A673 (cell line): ENCODE measurements at places on chromosomes 5 and 9.

DNA sequence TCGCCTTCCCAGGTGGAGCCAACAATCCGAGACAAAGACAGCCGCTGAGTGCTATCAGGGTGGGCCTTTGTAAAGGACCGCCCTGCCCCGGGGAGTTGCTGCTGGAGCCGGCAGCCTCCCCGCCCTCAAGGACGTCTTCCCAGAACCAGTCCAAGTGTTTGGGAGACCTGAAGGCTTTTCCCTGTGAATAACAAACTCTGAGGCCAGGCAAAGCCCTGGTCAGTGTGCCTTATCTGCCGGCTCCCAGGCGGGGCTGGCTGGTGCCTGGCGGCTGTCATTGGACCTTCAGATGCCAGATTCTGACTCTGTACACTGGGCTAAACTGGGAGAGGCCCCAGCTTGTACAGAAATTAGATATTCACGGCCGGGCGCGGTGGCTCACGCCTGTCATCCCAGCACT, 2.1 kb downstream of the SLC9A3 start:
- no peak overlapping the region for H3K4me3 ChIP-seq
- no peak overlapping the region for H3K27ac ChIP-seq
- H3K4me1 ChIP-seq = peaks cover 10% of the 10 kb centered on the region
- H3K36me3 ChIP-seq = no peaks in the 10 kb centered on the region
- no peak for DNase-seq

DNA sequence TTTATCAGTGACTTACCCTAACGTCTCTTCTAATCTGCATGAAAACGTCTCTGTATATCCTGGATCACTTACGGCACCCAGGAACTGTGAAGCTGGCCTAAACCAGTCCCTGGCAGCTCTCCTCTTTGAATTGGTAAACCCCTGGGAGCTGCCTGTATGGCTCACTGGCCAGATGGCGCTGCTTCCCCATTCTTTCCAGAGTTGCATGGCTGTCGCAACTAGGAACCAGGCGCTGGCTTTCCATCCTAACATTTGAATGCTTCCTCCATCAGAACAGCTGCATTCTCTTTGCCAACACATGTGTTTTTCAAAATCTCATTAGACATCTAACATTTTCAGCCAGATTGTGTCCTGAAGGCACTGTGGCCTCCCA, 8.0 kb upstream of the PCA3 start:
- no peak overlapping the region for H3K4me3 ChIP-seq
- H3K27ac ChIP-seq = no peak overlapping the region
- no peaks in the 10 kb centered on the region for H3K36me3 ChIP-seq
- peak; percentile 32 for DNase-seq
- H3K4me1 ChIP-seq = no peaks in the 10 kb centered on the region

GRCh38 chr9:96420468-96421219, 2.5 kb upstream of the ZNF367 start:
- no peaks in the 10 kb centered on the region for H3K27me3 ChIP-seq
- peak; percentile 61 for DNase-seq
- peaks cover 14% of the 10 kb centered on the region for H3K4me1 ChIP-seq
- H3K4me3 ChIP-seq = no peak overlapping the region
- H3K36me3 ChIP-seq = no peaks in the 10 kb centered on the region

- H3K4me3 ChIP-seq = no peak overlapping the region
- no peaks in the 10 kb centered on the region for H3K27me3 ChIP-seq
- no peaks in the 10 kb centered on the region for H3K36me3 ChIP-seq
- no peak for DNase-seq
- H3K4me1 ChIP-seq = no peaks in the 10 kb centered on the region
- H3K27ac ChIP-seq = no peak overlapping the region
These were observed 233.7 kb downstream of the TLE1 start for GRCh38 chr9:81455462-81456219.

DNA sequence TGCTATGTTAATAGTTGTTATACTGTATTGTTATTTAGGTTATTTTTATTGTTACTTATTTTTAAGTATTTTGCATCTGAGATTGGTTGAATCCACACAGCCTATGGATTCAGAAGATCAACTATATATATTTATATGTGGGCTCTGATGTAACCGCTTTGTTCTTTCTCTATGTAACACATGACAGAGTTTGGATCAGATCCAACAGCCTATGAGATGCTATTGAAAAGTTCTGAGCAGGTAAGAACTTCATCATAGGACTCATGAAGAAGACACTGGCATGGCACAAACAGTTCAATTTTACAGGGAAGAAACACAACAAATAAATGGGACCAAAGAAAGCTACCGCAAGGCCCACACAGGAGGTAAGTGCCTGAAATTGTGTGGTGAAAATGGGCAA, 93.4 kb downstream of the GNAQ start:
- DNase-seq = no peak
- H3K27ac ChIP-seq = no peak overlapping the region
- H3K4me1 ChIP-seq = peaks cover 4% of the 10 kb centered on the region
- H3K4me3 ChIP-seq = no peak overlapping the region
- H3K27me3 ChIP-seq = no peaks in the 10 kb centered on the region

DNA sequence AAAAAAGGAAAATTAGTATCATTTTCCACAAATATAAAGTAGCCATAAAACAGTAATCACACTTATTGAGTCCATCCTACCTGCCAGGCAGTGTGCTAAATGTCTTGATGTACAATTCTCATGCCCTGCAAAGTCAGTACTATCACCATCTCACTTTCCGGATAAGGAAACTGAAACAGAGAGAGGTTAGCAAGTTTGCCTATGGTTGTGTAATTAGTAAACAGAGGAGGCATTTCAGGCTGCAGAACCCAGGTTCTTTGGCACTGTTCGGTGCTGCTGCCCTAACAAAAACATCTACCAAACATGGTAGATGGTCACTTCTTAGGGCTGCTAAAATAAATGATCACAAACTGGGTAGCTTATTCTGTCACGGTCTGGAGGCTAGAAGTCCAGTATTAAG, 22.6 kb downstream of the PLAC8L1 start:
- DNase-seq = no peak
- H3K4me3 ChIP-seq = no peak overlapping the region
- no peaks in the 10 kb centered on the region for H3K4me1 ChIP-seq
- H3K27ac ChIP-seq = no peak overlapping the region
- H3K27me3 ChIP-seq = no peaks in the 10 kb centered on the region

DNA sequence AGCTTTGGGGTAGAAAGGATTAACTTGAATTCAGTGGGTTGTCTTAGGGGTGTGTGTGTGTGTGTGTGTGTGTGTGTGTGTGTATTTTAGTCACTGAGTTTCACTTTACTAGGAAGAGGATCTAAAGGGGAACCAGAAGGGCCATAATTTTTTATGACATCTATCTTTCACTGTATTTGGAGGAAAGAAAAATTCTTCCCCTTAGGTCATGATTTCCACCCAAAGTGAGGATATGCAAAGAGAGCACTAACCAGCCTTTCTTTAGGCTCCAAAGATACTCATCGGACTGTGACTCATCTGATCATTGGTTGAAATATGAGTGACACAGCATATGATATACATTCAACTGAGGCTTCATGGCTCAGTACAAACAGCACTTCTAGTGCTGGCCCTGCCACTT, 75.2 kb upstream of the RASGRF2 start:
- H3K4me3 ChIP-seq = no peak overlapping the region
- no peaks in the 10 kb centered on the region for H3K27me3 ChIP-seq
- H3K4me1 ChIP-seq = no peaks in the 10 kb centered on the region
- DNase-seq = no peak

GRCh38 chr5:37663538-37663937, 176.3 kb downstream of the GDNF start:
- peak; percentile 65 for DNase-seq
- H3K4me1 ChIP-seq = peaks cover 55% of the 10 kb centered on the region
- H3K27ac ChIP-seq = peak overlapping the region; percentile 88
- no peaks in the 10 kb centered on the region for H3K27me3 ChIP-seq
- no peak overlapping the region for H3K4me3 ChIP-seq
- H3K36me3 ChIP-seq = no peaks in the 10 kb centered on the region

- no peak for DNase-seq
- H3K4me3 ChIP-seq = no peak overlapping the region
- no peaks in the 10 kb centered on the region for H3K36me3 ChIP-seq
- H3K27ac ChIP-seq = no peak overlapping the region
- H3K4me1 ChIP-seq = no peaks in the 10 kb centered on the region
These were observed 113.2 kb downstream of the DTWD2 start for GRCh38 chr5:118875131-118875530.

DNA sequence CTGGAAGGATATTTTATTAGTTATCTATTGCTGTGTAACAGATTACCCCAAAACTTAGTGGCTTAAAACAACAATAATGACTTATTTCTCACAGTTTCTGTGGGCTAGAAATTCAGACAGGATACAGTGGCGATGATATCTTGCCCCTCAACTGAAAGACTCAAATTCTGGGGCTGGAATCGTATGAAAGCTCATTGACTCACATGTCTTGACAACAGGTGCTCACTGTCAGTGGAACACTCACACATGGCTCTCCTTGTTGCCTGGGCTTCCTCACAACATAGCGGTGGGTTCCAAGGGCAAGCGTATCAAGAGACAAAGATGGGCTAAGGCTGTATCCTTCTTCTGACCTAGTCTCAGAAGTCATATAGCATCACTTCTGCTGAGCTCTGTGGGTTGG, 3.7 kb upstream of the GNPDA1 start:
- no peaks in the 10 kb centered on the region for H3K27me3 ChIP-seq
- peaks cover 9% of the 10 kb centered on the region for H3K4me1 ChIP-seq
- DNase-seq = no peak
- no peaks in the 10 kb centered on the region for H3K36me3 ChIP-seq

- no peaks in the 10 kb centered on the region for H3K36me3 ChIP-seq
- H3K4me1 ChIP-seq = no peaks in the 10 kb centered on the region
- no peak for DNase-seq
- no peaks in the 10 kb centered on the region for H3K27me3 ChIP-seq
These were observed 4.3 kb downstream of the LRRC14B start for GRCh38 chr5:195401-196160.

- DNase-seq = peak; percentile 88
- no peaks in the 10 kb centered on the region for H3K36me3 ChIP-seq
- H3K4me1 ChIP-seq = peaks cover 10% of the 10 kb centered on the region
- H3K27me3 ChIP-seq = peaks cover 3% of the 10 kb centered on the region
These were observed 153.2 kb upstream of the C9orf72 start for GRCh38 chr9:27726244-27727081.

DNA sequence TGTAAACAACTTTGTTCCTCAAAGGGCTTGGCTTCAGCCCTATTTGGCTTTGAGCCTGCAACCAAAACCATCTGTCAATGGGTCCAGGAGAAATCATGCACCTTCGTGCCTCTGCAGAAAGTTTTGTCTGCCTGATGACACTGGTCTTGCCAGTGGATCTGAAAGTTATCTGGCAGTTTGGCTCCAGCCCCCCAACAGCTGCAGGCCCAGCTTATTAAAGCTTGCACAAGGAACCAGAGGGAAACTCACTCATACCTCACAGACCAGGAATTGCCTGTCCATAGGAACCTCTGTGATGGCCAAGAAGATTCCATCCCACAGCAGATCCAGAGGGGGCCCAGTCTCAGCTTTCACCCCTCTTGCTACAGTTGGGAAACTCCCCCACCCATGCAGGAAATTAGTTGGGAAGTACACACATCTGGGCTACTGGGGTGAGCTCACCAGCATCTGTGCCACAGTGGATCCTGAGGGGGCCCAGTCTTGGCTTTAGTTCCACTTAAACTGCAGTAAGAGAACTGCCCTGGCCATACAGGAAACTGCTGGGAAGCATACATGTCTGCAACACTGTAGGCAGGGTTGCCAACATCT, 265.5 kb downstream of the GRIA1 start:
- H3K4me3 ChIP-seq = no peak overlapping the region
- no peak overlapping the region for H3K27ac ChIP-seq
- no peaks in the 10 kb centered on the region for H3K36me3 ChIP-seq
- no peak for DNase-seq
- H3K4me1 ChIP-seq = no peaks in the 10 kb centered on the region

DNA sequence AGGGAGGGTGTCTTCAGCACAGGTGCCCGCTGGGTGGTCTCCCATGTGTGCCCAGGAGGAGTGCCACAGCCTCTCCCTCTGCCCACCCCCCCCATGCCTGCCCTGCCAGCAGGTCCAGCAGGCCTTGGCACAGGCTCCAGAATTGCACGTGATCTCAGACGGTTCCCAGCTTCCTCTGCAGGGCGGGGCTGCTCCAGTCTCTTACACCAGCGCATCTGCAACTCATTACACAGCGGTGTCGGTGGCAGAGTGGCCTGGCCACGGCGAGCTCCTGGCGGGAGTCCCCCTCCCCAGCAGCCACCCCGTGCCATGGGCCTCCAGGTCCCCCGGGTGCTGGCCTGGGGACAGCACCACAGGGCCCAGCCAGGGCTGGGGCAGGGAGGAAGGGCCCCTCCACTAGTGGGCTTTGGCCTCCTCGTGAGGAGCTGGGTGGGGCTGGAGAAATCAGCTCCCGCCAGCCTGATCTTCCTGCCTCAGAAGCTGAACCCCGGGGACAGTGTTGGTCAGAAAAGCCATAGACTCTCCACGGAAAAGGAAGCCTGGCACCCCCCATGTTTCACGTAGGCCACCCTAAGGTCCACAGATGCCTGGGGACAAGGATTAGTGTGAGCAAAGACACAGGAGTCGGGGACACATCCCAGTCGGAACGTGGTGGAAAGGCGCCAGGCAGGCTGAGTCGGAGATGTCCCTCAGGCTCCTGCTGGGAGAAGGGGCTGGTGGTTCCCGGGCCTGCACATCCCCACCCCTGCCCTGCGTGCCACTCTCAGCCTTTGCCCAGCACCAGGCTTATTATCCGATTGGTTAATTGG, 40.2 kb downstream of the RXRA start:
- H3K4me1 ChIP-seq = peaks cover 57% of the 10 kb centered on the region
- H3K36me3 ChIP-seq = no peaks in the 10 kb centered on the region
- H3K27me3 ChIP-seq = no peaks in the 10 kb centered on the region
- peak overlapping the region; percentile 86 for H3K27ac ChIP-seq
- DNase-seq = peak; percentile 94

DNA sequence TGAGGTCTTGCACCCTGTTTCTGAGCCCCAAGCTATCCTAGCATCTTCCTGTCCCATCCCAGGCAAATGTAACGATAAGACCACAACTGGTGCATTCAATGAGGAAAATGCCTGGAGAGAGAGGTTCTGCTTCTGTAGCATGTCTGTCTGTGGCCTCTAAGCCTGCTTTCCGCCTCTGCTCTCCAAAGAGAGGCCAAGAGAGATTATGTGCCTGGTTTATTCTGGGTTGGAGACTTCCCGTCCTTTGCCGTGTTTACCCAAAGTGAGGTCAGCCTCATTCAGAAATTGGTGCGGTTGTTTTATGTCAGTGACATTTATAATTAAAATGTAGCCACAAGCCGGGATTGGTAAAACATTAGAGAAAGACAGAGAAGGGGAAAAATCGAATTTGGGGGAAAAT, 77.8 kb downstream of the FGF1 start:
- no peak overlapping the region for H3K4me3 ChIP-seq
- H3K4me1 ChIP-seq = peaks cover 4% of the 10 kb centered on the region
- H3K27me3 ChIP-seq = no peaks in the 10 kb centered on the region
- H3K36me3 ChIP-seq = no peaks in the 10 kb centered on the region
- H3K27ac ChIP-seq = no peak overlapping the region
